ENCODE measurements at places on chromosomes 5 and 9.

DNA sequence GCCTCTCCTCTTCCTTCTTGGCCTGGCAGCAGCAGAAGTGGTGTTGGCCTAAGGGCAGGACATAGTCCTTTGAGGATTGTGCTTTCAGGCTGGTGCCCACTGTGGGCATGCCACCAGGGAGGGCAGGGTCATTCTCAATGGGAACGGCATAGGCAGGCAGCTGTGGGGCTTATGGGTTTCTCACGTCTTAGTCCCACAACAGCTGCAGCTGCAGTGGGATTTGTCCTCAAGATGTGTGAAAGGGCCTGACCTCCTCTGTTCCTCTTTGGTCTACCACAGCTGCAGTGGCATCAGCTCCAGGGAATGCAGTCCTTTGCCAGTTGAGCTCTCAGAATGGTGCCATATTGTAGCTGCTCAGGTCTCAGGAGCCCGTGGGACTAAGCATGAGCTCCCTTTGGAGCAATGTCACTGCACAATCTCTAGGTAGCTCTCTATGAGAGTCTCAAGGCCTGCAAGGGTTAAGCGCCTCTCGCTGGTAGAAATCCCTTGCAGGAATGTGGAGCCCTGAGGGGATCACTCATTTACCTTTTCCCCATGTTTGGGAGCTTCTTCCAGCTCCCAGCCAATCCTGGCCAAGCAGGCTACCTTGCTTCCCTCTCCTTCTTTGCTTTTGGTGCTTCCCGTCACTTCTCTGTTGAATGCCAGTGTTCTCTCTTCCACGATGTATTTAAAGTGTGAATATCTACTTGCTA, 104.8 kb downstream of the GNA14 start:
- no peak for DNase-seq

DNA sequence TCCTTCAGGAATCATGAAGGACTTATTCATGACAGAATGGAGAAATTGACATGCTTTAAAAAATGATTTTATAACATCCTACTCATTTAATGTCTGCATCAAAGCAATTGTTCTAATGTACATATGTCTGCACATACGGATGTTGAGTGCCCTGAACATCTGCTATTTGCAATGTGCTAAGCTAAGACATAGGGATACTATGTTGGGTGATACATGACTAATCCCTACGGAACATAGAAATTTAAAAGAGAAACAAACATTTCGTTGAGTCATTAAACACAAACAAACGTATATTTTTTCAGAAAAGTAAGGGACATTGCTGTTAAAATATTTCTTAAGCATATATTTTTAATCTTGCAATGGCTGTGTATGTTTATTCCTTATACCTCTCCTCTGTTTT, 686.5 kb upstream of the ADAMTS16 start:
- DNase-seq, result peak; percentile 23

DNA sequence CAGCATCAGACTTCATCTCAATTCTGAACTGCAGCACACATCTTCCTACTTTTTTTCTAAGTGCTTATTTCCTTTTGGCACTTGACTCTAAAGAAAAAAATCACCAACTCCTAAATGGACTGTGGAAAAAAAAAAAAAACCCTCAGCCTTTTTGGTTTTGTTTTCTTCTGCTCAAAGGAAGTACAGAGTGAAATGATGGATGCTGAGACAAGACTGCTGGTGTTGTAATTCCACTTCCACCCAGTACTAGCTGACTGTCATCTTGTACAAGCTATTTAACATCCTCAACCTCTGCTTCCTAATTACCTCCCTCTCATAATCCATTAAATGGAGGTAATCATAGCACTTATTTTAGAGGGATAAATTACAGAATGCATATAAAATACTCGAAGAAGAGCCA, 171.5 kb upstream of the GNA14 start:
- DNase-seq, result no peak

- DNase-seq, result no peak
These were observed 5.5 kb downstream of the CSNK1G3 start for GRCh38 chr5:123517476-123517875.

GRCh38 chr5:88678770-88679381, 204.1 kb downstream of the MEF2C start:
- DNase-seq, result no peak

DNA sequence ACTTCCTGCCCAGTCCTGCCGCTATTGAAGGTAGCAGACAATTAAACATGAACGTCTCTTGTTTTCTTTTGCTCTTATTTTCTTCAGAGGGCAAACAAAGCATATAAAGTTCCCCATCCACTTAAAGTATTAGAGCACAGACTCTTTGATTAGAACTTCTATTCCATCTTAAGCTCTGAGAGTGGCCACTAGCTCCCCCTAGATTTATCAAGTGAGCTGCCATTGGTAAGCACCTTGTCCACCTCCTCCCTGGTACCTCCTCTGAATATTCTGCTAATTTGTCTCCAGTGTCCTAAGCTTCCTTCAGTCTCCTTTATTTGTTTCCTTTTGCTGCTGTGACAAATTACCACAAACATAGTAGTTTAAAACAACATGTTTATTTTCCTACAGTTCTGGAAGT, 264.3 kb upstream of the KCNN2 start:
- no peak for DNase-seq

- DNase-seq, result no peak
These were observed 252.8 kb downstream of the FBXL7 start for GRCh38 chr5:15752663-15753285.

GRCh38 chr5:61949054-61949678, 356.8 kb upstream of the KIF2A start:
- DNase-seq, result no peak

- DNase-seq, result no peak
These were observed 334.3 kb upstream of the TRPC7 start for GRCh38 chr5:136699651-136700050.
